ENCODE measurements at places on chromosomes 4 and X.

- no peak for DNase-seq
Observed at GRCh38 chrX:104253567-104254441, 929 bp downstream of the ESX1 start.

DNA sequence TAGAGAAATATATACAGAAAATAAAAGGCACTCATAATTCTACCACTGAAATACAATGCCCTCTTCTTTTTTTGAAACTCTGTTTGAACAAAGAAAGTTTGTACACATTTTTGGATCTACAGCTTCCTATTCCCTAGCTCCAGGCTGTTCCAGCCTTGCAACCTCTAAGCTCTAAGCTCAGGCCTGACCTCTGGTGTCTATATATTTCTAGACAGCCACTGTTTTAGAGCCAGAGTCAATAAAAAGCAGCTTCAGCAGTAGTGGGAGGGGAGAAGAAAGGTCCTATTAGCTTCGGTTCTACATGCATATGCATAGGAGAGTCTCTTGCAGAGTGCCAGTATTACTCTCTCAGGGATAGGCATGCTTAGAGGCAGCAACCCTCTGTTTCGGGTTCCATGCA lies 39.7 kb downstream of the CLDN2 start:
- no peak for DNase-seq

- no peak for DNase-seq
Observed at GRCh38 chr4:72529148-72529822, 39.7 kb downstream of the ADAMTS3 start.

GRCh38 chr4:44210750-44211149 lies 237.9 kb downstream of the KCTD8 start:
- DNase-seq: no peak

DNA sequence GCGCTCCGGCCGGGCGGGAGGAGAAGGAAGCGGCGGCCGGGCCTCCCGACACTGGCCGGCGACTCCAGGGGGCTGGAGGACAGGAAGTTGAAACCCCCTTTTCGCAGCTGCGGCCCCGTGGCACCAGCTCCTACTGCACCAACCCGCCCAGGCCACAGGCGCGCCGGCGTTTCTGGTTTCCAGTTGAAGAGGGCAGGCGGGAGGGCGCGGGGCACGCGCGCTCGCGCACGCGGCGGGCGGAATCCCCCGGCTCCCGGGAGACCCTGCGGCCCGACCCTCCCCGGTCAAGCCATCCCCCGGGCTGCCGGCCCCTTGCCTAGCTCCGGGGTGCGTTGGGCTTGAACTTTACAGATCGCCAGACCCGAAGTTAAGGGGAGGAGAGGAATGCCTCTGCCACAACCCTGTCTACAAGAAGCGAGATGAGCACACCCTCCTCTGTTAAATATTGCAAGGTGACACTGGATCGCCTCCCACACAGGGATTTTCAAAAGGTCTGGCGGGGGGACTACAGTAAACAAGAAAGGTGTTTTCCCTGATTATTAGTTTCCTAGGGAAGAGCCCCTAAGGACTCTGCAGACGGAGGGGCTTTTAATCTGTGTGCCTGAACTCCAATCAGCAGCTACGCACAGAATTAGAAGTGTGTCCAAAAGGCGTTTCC lies 1.4 kb downstream of the ELOVL6 start:
- peak; percentile 63 for DNase-seq

- no peak for DNase-seq
Observed at GRCh38 chrX:111869639-111870034, 6.3 kb upstream of the TRPC5OS start.

GRCh38 chr4:6892190-6892908 lies 17.3 kb upstream of the TBC1D14 start:
- no peak for DNase-seq

DNA sequence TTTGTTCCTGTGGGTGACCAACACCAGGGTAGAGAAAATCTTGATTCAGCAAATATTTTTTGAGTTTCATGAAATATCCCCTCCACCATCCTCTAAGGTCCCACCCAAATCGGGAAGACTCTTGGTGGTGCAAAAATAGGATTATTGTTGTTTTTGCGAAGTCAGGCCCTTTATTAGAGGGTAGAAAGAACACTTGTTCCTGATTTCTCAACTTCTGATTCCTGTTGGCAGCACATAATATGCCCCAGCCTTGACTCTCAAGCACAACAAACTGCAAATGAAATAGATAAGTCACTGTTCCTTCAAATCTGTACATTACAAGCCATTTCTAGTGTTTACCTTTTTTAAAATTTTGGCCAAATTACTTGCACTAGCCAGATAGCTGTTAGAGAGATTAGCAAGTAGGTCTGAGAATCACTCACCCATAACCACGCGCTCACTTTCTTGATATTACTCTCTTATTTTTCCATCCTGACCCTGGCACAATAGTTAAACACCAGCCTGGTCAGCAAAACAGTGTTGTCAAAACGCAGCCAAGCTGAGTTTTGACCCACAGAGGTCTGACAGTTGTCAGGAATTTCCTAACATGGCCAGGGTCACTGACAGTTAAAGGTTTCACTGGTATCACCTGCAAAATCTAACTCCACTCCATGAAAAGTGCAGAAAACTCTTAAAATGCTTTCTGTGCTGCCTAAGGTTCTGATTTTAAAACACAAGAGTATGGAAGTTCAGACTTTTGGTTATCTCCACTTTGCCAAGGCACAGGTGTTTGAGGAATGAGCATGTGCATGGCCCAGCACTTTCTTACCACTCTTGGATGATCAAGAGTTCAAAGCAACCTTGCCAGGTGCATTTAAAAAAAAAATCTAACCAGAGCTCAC lies 69.8 kb downstream of the RBM47 start:
- DNase-seq: no peak

- no peak for DNase-seq
Observed at GRCh38 chr4:107994894-107995293, 5.2 kb downstream of the HADH start.

DNA sequence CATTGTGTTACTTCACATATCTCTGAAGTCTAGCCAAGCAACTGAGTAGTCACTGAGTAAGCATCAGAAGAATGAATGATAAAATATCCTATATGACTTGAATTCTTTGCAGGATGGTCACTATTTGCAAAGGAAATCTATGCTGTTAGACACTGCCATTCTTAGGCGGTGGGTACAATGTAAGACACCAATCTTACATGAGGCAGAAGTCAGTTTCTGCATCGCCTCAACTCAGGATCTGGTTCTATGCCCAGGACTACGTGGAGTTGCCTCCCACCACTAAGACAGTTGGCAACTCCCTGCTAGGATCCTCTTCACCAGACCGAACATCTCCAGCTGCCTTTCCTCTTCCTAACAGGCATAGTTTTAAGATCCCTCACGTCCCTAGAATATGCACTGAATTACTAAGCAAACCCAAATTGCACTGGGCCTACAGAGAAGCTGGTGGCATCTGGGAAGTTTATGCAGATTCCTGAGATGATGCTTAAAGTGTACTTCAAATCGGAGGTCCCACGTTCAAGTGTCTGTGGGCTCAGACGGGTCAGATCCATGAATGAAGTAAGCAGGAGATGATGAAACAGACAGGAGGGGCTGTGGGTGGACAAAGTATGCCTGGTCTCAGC lies 45.6 kb downstream of the SEL1L3 start:
- no peak for DNase-seq

DNA sequence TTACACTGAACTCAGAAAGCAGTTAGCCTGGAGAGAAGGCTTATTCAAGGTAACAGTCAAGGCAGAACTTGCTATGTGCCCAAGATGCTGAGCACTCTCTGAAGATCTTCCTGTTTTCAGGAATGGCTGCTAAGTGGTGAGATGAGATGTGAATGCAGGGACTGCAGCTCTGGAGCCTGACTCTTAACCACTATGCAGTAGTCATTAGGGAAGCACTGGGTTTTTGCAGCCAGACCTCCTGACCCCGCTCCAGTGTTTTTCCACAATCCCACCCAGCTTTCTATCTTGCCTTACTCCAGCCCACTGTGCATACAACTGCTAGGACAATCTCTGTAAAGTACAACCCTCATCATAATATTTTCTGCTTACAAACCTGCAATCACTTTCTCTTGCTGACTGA lies 95.2 kb upstream of the LNX1 start:
- no peak for DNase-seq

DNA sequence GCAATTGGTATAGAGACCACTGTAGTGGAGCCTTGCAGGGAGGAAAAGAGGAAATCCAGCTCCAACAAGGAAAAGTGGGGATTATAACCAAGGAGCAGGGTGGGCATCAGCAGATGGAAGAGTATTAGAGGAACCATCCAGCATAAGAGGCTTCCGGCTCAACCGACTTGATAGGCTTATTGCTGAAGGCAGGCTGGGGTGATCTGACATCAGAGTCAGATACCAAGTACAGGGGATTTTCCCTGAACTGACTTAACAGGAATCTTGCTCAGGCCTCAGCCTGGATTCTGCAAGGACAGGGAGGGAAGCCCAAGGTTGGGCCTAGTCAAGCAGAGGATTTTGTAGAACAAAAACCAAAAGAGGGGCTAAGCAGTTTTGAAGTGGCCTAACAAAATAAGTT lies 129.6 kb downstream of the DCLK2 start:
- DNase-seq: no peak

Measured in stimulated activated CD4-positive, alpha-beta T cell treated with anti-CD3 and anti-CD28 coated beads, Interleukin-12 subunit alpha, Interleukin-12 subunit beta, amount 100 ng/mL, for 4 hours (primary cell).